Activated gamma-delta T cell (primary cell): ENCODE measurements at places on chromosomes 2 and 18.

DNA sequence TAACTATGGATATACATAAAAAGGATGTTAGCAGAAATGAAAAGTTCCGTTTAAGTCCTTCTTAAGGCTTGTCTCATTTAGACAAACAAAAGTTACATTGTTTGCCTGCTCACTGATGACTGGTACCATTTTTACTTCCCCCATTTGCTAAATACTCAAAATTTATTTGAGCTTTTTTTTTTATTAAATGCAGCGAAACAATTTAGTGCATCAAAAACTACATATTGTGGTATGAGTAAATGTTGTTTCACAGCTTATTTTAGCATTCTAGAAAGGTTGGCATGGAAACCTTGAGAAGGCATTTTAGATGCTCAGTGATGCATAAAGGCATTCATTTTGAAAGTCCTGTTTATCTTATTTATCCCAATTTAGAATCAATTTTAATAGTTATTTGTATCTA is 100.0 kb downstream of the MAP2 start:
- no peak for DNase-seq

DNA sequence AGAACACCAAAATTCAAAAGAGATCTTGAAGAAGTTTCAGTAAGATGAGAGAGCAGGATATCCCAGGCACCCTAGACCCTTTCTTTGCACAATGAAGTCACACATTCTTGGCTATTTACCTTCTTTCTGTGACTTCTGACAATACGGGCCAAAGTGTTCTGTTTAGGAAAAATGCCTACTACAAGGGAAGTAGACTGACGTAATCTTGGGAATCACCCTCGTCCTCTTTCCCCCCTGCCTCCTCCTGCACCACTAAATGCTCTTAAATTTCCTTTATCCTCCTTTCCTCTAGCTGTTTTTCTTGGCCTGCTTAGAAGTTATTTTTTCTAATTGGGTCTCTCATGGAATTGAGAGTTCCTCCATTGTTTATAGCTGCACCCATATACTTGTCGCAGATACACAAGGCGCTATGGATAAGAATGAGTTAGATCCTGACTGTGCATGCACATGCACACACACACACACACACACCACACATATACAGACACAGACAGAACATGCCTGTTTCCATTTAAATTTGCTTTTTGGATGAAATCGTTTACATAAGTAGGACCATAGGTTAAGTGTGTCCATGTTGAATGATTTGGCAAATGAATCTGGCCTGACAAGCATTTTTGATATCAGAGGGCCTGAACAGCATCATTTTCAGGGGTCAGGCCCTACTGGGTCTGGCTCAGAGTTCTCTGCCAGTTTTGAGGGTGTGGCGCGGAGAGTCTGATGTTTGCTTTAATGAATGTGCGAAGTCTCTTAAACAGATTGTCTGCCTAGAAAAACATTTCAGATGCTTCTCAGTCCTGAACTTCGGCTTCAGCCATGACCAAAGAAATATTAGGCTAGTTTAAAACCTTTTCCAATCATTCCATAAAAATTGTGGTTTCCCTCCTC is 131.9 kb upstream of the NT5C1B start:
- DNase-seq: no peak

DNA sequence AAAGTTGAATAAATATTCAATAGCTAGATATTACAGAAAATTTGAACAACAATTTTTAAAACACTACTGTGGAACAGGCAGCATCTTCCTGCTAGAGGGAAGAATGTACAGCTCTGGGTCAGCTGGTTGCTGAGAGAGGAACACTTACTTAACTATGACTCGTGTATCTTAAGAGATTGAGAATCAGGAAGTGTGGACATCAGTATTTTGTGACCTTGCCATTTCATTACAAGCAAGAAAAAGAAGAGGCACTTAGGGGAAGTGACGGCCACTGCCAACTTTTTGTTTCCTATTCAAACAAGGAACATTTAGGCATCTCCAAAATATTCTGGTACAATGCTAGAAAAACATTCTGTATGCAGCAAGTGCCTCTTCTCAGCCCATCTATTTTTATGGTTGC is 45.9 kb downstream of the ITPRID2 start:
- DNase-seq: no peak

DNA sequence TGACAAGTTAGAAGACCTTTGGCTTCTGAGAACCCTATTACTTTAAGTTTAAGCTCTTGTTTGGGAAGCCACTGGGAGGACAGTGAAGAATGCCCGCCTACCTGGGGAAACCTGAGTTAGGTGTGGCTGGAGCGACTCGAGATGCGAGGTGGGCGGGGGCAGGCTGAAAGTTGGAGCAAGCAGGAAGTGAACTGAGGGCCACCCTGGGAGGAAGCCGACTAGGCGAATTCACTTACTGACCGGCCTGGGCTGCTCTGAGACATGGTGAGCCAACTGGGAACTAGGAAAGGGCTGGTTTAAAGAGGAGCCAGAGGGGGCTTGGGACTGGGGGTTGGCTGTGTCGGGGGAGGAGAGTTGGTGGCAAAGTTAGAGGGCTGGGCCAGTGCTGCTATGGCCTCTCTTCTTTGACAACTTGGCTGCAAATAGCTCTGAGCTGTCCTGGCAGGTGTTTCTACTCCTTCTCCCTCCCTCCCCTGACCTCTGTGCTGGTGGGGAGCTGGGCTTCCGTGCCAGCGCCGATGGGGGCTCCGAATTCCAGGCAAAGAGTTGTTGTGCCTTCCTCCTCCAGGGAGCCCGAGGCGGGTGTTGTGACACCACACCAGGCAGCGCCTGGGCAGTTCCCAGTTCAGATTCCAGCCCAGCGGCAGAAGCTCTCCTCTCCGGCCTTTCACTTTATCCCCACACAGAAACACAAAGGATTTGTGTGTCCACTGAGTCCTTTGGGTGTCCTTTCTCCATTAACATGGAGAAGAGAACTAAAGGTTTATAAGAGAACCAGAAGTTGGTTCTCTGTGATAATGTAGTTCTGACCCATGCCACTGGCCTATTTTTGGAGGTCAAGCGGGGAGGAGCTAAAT is at the start of gene VAMP8:
TSS of gene VAMP8 (plus strand) at position 201 of the 857 bp plus-strand sequence. CDS start at position 262, 61 bp downstream.
- no peak for DNase-seq

DNA sequence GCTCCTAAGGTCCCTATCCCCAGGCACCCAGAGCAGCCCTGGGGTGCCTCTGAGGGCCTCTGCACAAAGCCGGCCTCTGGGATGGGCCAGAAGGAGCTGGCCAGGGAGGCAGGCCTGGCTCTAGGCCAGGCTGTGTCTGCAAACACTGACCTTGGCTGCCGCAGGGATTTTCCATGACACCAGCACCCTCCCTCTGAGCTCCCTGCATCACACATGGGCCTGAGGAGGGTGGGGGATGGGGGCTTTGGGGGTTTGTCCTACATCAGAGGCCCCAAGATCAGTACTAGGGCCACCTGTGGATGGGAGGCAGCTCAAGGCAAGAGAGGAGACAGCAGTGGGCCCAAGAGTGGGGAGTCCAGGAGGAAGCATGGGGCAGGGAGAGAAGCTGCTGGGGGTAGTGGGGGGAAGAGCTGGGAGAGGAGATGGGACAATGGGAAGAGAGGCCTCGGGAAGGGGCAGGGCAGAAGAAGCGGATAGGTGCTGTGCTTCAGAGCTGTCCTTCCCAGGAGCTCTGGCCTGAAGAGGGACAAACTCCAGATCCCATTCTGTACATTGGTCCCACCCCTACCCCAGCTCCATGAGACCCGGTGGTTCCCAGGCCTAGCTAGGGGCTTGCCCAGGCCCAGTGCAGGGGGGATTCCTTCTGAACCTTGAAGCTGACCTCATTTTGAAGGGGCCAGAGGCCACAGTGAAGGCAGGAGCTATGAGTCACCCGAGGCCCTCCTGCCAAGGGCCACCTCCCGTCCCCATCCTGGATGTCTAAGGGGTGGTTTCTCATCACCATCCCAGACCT is 28.0 kb downstream of the KCNK3 start:
- no peak for DNase-seq

- DNase-seq: no peak
Observed at GRCh38 chr2:23029111-23029510, 355.9 kb upstream of the KLHL29 start.
